ENCODE measurements at places on chromosomes 4 and X.

DNA sequence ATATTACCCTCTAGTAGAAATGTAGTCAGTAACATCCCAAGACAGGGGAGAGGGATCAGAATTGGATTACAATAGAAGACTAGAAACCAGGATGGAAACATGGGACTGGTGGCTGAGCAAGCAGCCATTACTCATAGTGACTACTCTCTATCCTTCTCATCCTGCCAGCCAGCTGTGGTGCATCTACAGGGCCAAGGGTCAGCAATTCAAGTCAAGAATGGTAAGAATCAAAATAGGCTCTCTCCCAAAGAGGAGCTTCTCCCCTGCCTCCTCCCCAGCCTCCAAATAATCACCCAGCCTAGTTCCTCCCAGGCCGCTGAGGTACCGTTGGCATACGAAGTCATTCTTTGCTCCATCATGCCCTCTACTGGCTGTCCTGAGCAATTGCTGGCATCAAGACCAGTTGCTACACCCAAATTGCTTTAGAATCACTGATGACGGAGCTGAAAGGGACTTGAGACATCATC is 19.4 kb downstream of the AWAT2 start:
- DNase-seq, result peak; percentile 50

- no peak for DNase-seq
These were observed 521.1 kb downstream of the FSTL5 start for GRCh38 chr4:161642708-161643107.

DNA sequence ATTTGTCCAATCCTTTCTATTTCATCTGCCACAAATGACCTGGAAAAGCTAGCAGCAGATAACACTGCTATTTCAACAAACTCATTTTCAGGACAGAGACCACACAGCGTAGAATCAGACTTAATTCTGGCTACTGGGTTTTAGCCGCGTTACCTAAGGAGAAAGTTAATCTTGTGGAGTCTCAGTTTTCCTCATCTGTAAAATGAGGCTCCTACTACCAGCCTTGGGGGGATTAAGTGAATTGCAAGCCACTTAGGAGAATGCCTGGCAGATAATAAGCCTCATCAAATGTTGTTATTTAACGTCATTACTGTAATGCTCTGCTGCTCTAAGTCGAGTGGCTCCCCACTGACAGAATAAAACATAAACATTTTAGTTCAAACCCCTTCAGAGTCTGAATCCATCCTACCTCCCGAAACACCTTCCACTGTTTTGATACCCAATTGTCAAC is 1.4 kb downstream of the CCNI start:
- DNase-seq, result no peak

DNA sequence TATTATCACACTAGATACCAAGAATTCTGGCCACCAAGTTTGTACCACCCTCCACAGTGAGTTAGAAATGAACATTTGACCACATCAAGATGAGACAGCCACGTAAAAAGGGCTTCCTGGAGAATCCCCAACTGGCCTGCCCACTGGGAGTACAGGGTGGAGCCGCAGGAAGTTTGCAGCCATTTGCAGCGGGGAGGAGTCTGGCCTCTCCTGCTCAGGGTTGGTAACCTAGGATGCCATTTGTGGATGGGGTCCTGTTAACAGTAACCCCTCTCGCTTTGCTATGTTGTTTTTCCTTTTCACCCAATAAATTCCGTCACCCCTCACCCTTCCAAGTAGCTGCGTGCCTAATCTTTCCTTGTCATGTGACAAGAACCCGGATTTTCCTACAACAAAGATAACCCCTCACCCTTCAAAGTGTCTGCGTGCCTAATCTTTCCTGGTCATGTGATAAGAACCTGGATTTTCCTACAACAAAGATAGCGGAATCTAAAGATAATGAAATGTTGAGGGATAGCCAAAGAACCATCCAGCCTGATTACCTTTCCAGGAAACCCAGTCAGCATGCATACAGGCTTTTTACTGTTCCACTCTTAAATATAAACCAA is 245.4 kb downstream of the NAF1 start:
- DNase-seq, result no peak

GRCh38 chr4:146976145-146976544 is 30.5 kb upstream of the TTC29 start:
- no peak for DNase-seq

DNA sequence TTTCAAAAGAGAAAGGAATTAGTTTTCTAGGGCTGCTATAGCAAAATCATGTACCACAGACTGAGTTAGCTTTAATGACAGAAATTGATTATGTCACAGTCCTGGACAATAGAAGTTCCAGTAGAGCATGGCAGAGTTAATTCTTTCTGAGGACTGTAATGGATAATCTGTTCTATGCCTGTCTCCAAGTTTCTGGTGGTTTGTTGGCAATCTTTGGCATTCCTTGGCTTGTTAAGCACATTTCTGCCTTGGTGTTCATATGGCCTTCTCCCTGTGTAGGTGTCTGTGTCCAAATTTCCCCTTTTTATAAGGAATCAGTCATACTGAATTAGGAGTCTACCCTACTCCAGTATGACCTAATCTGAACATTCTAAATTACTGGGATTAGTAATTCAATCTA is 336.1 kb upstream of the PABPC4L start:
- no peak for DNase-seq

- DNase-seq, result peak; percentile 46
These were observed 60.7 kb upstream of the ABCG2 start for GRCh38 chr4:88219099-88219498.

GRCh38 chr4:33841120-33841519 is 2403.2 kb downstream of the ARAP2 start:
- DNase-seq, result no peak

GRCh38 chrX:65926095-65927019 is 113.5 kb downstream of the VSIG4 start:
- no peak for DNase-seq

DNA sequence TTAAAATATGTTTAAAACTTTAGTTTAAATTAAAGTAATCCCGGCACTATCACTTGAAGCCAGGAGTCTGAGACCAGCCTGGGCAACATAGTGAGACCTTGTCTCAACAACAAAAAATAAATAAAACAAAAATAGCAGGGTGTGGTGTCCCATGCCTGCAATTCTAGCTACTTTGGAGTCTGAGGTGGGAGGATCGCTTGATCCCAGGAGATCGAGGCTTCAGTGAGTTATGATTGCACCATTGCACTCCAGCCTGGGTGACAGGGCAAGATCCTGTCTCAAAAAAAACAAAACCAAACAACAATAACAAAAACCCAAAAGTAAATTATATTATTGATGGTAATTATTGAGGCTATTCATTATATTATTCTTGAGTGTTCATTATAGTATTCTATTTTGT is 9.9 kb upstream of the PDLIM5 start:
- no peak for DNase-seq

DNA sequence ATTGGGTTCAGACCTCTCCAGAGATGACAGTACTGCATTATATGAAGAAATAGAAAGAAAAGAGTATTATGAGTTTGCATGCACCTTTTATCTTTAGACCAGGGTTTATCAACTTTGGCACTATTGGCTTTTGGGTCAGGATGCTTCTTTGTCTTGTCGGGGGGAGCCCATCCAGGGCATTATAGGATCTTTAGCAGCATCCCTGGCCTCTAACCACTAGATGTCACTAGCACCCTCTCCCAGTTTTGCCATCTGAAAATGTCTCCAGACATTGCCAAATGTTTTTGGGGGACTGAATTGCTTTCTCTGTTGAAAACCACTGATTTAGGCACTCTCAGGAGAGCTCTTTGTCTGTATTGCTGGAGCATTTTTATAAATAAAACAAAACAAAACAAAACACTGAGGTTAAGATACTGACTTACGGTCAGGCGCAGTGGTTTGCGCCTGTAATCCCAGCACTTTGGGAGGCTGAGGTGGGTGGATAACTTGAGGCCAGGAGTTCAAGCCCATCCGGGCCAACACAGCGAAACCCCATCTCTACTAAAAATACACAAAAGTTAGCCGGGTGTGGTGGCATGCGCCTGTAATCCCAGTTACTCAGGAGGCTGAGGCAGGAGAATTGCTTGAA is 23.6 kb downstream of the CA5B start:
- peak; percentile 45 for DNase-seq

DNA sequence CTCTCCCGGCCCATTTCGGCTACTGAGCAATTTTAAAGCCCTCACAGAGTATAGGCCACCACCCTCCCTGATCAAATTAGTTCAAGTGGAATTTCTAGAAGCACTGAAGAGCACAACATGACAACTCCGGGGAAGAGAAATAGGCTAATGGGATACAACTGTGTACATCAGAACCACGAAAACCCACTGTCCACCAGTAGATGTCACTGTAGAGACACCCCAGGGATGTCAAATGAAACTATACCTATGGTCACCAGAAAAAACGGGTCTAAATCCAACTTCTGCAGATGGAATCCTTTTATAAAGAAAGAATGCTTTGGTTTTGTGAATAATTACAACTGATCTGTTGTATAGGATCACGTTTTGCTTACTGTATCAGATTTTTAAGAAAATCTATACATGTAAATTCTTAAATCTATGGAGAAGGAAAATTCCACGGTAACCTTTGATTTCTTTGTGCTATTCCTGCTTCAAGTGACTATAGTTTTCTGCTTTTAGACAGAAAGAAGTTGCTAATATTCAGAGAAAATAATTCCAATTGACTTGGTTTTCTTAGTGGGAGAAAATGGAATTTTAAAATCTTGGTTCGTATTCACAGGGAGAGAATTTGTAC is 29.5 kb upstream of the MAP3K15 start:
- DNase-seq, result peak; percentile 64

DNA sequence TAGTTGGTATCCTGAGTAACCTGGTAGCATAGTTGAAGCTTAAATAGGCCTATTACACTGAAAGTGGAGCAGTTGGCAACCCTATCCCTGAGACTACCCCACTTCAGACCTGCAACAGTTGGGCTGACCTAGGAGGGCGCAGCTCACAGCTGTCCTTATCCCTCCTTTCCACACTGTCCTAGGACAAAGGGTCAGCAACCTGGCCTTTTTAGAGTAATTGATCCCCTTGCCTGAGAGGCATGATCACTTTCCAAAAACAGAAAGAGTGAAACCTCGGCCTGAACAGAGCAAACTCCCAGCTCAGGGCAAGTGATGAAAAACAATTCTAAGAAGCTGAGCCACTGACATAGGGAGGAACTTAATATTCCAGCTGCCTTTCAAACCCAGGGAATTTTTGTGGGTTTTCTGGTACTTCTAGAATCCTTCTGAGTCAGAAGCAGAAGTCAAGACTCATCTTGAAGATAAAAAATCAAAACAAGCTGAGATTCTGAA is 94.9 kb upstream of the MYOZ2 start:
- no peak for DNase-seq

Data from GM10248 (cell line).